NCI-H1436 treated with DMSO at 0.1 percent for 48 hours (cell line): ENCODE measurements at places on chromosomes 12 and 14.

GRCh38 chr12:30111719-30112118 lies 328.0 kb upstream of the TMTC1 start:
- DNase-seq: no peak

DNA sequence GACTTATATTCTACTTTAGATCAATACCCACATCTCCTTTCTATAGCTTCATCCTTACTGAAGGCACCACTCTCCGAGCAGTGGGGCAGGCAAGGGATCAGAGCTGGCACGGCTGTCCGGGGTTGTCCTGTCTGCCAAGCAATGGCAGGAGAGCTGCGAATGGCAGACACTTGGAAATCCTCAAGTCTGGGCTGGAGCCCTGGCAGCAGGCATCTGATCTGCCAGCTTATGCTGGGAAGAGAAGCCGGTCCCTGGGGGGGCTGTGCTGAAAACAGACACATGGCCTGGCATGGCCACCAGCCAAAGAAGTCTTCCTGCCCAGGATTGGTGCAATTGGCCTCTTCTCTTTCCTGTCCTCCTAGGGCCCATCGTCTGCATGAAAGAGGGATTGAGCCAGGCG lies 280.2 kb upstream of the PWP1 start:
- no peak for DNase-seq

DNA sequence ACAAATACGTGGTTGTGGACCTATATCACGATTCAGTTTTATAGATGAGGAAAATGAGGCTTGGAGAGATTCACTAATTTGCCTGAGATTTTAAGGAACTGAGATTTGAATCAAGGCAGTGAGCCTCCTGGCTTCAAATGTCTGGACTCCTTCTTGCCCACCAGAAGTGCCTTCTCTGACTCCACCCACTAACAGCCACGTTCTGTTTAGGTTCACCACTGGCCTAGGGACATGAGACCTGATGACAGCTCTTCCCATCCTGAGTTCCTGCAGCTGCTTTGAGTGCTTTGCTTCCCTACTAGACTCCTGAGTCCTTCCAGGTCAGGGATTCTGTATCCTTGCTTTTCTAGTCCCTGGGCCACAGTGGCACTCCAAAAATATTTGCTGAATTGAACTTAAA lies 57.1 kb downstream of the PLBD1 start:
- DNase-seq: no peak

DNA sequence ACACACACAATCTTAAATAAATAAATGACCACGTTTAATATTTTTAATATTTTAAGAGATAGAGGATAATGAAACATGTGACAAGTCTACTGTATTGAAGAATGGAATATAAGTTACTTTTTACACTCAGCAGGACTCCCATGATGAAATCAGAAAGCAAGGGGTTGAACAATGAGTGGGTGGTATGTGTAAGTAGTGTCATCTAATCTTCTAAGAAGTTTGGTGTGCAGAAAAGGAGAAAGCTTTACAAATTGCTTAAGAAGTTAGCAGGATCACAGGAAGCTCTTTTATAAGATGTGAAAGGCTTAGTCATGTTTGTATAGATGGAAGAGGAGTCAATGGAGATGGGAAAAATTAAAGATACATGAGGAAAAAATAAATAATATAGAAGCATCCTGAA lies 47.8 kb downstream of the SLC15A5 start:
- DNase-seq: no peak

DNA sequence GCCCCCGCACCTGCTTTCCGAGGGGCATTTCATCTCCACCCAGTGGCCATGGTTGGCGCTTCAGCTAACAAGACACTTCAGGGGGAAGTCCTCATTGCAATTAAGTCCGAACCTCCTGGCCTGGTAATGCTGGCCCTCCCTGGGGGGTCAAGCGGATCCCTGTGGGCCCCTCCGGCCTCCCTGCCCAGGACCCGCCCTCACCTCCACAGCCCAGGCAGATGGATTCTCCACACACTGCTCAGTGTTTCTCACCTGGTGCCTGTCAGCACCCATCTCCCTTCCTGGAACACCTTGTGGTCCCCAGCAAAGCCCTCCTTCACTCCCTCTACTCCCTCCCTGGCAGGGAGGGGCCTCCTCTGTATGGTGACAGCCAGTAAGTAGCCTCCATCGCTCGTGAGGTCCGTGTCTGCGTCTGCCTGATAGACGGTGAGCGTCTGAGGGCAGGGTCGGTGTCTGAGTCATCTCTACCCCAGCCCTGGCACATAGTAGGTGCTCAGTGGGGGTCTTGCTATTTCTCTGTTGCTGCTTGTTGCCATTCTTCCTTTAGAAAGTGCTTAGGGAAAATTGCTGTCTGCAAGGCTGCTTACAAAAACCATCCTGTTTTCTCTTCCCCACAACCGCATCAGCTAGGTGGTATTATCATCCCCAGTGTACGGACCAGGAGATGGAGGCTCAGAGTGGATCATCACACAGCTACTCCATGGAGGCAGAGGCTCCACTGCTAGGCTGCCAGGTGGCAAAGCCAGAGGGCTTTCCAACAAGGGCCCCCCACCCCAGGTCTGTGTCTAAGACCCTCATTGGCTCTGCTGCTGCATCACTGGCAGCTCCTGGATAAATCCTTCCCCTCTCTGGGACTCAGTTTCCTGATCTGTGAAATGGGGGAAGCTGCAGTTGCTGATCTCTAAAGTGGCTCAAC lies 39.7 kb upstream of the EML1 start:
- no peak for DNase-seq

DNA sequence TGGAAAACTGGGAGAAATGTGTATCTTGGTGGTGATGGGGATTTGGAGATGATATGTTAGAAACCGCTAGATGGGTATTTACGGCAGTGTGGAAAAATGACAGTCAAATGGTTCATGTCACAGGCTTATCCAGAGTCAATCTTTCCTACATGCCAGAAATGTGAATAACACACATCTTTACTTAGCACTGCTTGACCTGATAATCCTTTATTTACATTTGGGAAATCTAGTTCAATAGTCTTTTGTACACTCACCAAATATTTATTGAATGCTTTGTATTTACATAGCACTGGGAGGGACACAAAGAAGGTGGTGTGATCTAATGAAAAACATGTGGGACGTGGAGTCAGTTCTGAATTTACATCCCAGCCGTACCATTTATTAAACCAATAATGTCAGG lies 208.2 kb downstream of the DIO2 start:
- DNase-seq: no peak
